Activated CD4-positive, alpha-beta T cell treated with anti-CD3 and anti-CD28 coated beads, Interleukin-2, amount 50 U/mL, for 24 hours (primary cell): ENCODE measurements at places on chromosomes 4 and X.

DNA sequence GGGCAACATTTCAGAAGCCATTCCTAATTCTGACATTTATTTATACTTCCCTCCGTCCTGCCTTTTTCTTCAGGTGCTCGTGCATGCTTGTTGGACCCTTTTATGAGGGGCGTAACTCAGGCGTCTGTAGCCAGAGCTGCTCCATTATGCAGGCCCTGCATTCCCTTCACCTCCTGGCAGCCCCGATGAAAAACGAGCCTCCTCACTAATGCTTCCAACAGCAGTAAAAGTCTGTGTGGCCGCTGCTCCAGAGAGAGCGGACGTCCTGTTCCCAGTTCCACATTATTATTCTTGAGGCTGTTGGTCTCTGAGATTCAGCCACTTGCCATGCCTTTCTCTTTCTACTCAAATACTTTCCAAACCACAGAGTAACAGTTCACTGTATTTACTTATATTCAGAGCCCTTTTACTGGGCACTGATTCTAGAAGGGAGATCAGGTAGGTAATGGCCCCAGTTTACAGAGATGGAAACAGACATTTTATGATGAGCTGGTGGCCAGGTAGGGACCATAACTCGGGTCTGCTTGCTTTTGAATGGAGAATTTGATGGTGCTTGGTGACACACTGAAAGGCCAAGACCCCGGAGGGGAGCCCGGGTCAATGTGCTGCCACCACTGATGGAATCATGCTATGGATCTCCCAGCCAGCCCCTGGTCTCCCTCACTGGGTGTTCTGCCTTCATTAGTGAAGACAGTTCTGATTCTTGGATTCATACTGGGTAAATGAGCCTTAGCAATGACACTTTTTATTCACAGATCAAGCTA lies 101.0 kb downstream of the GATB start:
- DNase-seq = no peak

GRCh38 chrX:130165181-130165702 lies 399 bp downstream of the AIFM1 start:
- no peak for DNase-seq

DNA sequence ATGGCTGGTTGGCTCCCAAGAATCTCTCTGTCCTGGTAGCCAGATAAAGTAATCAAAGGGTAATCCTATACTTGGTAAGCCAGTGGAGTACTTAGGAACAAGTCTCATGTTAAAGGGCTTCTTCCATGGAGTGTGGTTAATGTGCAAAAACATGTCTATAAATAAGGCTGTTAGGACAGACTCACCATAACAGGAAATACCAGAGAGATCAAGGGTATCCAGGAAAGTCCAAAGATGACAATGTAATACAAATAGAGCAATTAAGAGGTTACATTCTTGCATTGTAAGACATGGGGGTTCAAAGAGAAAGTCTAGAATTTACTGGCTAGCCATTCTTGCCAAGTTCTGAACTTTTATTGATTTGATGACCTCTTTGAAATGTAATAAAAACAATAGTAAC lies 61.9 kb upstream of the ZCCHC13 start:
- no peak for DNase-seq

- no peak for DNase-seq
Observed at GRCh38 chr4:118206627-118207026, 146.2 kb downstream of the PRSS12 start.

DNA sequence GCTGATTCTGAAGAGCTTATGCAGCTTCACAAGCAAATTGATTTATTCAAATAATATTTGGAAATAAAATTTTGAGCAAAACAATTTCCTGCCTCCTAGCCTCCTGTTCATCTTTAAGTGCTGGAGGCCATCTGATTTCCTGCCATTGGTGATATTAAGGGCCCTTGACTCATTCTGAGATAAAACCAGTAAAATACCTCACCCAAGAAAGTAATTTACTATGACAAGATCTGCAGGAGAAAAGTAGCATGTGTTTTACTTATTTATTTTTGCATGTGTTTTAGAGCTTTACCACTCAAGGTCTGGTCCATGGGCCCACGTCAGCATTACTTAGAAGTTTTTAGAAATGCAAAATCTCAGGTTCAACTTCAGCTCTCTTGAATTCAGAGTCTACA lies 67.7 kb downstream of the DCLK2 start:
- no peak for DNase-seq

GRCh38 chr4:92791871-92792440 lies 488.2 kb downstream of the GRID2 start:
- DNase-seq = no peak

GRCh38 chr4:172998527-172999469 lies 169.8 kb upstream of the GALNT7 start:
- DNase-seq = no peak

DNA sequence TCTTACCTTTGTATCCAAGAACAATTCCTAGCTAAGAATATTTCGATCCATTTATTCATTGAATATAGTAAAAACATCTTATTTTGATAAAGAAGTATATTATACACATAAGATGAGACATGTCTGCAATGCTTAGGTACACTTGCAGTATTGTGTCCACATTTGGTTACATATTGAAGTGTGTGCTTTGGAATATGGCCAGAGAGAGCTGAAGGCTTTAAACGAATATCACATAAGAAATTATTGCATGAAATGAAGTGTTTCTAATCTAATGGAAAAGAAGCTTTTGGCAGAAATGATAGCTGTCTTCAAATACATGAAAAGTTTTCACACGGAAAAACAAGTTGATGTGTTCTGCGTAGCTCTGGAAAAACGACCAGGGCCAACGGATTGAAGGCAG lies 516.1 kb upstream of the ZFP42 start:
- no peak for DNase-seq

- no peak for DNase-seq
Observed at GRCh38 chrX:37817579-37817978, 29.8 kb downstream of the DYNLT3 start.

DNA sequence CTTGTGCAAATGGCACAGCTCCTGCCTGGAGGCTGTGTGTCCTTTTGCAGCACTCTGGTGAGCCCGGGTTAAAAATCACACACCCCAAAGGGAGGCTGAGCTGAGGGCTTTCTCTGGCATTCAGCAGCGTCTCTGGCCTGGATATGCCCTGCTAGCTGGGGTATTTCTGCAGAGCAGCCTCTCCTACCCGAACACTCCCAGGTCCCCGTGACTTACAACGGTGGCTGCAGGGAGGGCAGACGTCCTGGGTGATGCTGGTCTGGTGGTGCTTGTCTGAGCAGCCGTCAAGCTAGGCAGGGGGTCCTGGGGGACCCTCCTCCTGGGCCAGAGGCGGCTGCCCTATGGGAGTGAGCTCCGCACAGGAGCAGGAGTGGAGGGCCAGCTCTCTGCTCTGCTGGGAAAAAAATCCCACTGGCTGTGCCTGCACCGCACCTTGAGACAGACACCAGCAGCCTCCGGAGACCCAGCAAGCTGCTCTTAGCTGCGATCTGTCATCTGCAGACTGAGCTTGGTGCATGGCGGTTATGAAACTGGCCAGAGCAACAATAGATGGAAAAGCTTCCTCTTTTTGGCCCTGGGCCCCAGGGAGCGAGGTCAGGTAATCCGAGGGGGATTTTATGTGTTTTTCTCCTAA lies 41.3 kb upstream of the ASMTL start:
- no peak for DNase-seq

- DNase-seq = peak; percentile 5
Observed at GRCh38 chr4:144174401-144175067, 34.0 kb upstream of the GYPA start.

- DNase-seq = no peak
Observed at GRCh38 chr4:138021139-138021830, 220.9 kb downstream of the SLC7A11 start.

DNA sequence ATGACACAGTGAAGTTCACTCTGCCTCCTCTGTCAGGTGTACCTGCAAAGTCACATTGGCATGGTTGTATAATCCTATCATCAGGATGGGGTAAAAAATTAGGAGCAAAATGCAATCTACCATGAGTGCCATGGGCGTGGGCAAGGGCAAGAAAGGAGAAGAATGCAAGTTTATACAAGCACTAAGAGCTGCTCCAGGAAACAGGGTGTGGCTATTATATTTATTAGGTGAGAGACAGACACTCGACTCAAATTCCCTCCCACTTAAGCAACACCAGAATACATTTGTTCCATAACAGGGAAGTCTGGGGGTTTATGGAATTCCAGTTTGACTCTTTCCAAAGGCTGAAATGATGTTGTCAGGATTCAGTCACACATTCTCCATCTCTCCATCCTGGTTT lies 378.8 kb downstream of the BCOR start:
- no peak for DNase-seq

DNA sequence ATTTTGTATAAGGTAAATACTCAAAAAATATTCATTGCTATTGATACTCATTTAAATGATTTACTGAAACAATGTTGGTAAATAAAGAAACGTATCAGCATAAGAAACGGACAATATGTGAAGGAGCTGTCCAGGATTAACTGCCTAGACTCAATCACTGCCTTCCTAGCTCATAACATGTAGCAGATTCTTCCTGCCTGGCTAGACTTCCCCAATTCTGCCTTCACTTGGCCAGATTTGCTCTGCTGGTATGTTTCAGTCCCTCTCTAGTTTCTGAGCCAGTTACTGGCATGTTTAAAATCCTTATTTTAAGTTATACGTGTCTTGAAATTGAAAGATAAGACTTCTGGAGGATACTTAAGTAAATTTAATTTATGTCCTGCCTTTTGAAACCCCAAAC lies 740.3 kb downstream of the CENPC start:
- no peak for DNase-seq

GRCh38 chrX:100477958-100478357 lies 67.9 kb upstream of the PCDH19 start:
- no peak for DNase-seq

DNA sequence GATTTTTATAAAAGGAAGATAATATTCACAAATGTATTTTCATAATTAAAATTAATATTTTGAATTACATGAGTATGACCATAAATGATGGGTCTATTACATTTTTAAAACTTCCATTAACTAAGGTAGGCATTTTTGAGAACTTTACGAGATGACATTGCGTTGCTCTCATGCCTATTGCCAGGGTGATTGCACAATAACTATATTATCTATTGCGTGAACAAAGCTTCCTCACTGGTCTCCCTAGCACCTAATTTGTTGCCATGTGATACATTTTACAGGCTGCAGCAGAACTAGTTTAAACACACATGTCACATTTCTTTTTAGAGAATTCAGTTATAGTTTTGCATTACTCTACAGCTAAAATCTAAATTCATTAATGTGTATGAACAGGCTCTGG lies 289.7 kb upstream of the GRID2 start:
- no peak for DNase-seq

GRCh38 chr4:45078201-45078600 lies 351.8 kb upstream of the GNPDA2 start:
- no peak for DNase-seq

GRCh38 chr4:140793291-140793690 lies 37.1 kb upstream of the TBC1D9 start:
- no peak for DNase-seq

DNA sequence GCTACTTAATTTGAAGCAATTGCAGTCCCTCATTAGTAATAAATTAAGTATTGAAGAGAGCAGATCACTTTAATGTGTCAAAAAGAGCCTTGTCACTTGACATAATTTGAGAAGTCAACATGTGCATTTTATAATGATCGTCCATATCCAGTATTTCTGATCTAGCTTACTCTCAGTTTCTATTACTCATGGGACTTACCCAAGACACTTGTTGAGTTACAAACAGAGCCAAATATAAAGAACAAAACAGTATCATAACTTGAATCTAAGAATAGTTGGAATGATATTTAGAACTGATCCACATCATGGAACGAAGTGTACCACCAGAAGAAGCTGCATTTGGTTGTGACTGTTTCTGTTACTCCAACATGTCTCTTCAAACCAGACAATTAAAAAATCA lies 54.7 kb downstream of the SLITRK4 start:
- no peak for DNase-seq

GRCh38 chr4:88645994-88646393 lies 51.6 kb downstream of the NAP1L5 start:
- no peak for DNase-seq

- no peak for DNase-seq
Observed at GRCh38 chrX:48890296-48890925, 7.2 kb downstream of the TIMM17B start.

DNA sequence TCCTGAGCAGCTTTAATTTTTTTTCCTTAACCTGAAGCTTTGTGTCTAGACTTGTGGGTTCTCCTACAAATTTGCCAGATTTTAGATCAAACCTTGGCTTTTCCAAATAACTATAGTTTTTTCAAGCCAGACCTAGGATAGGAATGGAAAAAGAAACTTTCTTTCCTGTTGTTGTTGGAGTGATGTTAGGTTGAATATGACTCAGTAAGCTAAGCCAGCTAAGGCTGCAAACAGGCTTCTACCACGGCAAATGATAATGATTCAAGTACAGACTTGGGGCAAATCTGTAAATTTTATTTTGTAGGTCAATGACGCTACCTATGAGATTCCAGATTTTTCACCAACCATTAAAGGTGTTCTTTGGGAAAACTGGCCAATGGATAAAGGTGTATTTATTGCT lies 45.6 kb downstream of the WDR19 start:
- no peak for DNase-seq

DNA sequence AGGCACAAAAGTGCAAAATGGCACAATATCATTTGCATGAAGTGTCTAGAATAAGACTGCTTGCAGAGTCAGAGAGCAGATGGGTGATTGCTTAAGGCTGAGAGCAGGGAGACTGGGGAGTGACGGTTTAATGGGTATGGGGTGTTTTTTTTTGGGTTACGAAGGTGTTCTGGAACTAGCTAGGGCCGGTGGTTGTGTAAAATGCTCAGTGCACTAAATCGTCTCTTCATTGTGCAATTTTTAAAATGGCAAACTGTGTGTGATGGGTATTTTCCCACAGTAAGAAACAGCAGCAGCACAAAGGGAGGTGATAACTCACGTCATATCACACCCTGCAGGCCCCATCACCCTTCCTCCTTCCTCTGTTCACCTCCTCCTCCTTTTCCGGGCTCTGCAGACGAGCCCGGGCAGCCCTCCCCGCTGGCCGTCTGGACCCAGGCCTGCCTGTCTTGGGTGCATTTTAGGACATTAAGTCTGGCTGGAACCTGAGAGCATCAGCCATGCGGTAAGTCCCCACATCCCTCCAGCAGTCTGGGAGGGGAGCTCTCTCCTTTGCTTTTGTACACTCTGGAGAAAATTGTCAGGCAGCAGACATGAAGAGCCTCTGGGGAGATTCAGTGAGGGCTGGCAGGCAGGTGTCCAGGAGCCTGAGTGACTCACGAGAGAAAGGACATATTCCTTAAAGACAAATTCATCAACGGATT lies 42.7 kb downstream of the ASMT start:
- DNase-seq = peak; percentile 57

- DNase-seq = no peak
Observed at GRCh38 chr4:74117024-74117534, 18.1 kb upstream of the CXCL2 start.
